Naive B cell (primary cell): ENCODE measurements at places on chromosomes 6 and 20.

GRCh38 chr6:146598772-146599405, at the start of gene ADGB:
TSS of gene ADGB (plus strand) at chr6:146598972. CDS start at chr6:146599041, 69 bp downstream.
- DNase-seq: no peak

GRCh38 chr6:42125231-42125630, 17.2 kb downstream of the C6orf132 start:
- DNase-seq: no peak

GRCh38 chr6:116074732-116075390, 14.2 kb upstream of the FRK start:
- no peak for DNase-seq

- no peak for DNase-seq
Observed at GRCh38 chr6:128425856-128426255, 94.5 kb downstream of the PTPRK start.

GRCh38 chr20:37526238-37526838, 1.3 kb downstream of the BLCAP start:
- peak; percentile 42 for DNase-seq

- no peak for DNase-seq
Observed at GRCh38 chr6:111918825-111919224, 45.6 kb upstream of the FYN start.

DNA sequence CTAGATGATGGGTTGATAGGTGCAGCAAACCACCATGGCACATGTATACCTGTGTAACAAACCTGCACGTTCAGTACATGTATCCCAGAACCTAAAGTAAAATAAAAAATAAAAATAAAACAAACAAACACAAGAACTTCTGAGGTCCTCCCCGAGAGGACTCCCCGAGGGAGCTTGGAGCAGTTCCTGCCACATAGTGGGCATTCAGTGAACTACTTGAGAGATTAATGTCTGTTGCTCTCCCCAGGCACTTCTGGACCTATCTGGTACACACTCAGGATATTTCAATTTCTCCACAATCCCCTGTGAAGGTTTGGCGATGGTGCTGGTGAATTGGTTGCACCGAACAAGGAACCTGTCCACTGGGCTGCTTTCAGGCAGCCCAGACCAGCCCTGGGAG, 311.2 kb downstream of the ESR1 start:
- no peak for DNase-seq

DNA sequence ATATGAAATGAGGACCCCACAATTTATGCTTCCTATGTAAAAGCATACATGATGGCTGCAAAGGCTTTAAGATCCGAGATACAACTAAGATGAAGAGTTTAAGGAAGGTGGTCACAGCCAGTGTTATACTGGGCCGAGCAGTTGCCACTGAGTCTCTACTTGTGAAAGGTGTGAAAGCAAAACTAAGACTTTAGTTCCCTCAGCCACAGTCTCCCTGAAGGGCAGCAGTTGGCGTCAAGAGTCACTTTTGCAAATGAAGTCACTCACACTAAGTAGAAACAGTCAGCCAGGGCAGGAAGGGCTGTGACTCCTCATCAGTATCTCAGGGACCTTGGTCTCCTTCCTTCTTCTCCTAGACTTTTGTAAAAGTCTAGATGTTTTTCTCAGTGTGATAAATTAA, 191.6 kb upstream of the MCHR2 start:
- no peak for DNase-seq

DNA sequence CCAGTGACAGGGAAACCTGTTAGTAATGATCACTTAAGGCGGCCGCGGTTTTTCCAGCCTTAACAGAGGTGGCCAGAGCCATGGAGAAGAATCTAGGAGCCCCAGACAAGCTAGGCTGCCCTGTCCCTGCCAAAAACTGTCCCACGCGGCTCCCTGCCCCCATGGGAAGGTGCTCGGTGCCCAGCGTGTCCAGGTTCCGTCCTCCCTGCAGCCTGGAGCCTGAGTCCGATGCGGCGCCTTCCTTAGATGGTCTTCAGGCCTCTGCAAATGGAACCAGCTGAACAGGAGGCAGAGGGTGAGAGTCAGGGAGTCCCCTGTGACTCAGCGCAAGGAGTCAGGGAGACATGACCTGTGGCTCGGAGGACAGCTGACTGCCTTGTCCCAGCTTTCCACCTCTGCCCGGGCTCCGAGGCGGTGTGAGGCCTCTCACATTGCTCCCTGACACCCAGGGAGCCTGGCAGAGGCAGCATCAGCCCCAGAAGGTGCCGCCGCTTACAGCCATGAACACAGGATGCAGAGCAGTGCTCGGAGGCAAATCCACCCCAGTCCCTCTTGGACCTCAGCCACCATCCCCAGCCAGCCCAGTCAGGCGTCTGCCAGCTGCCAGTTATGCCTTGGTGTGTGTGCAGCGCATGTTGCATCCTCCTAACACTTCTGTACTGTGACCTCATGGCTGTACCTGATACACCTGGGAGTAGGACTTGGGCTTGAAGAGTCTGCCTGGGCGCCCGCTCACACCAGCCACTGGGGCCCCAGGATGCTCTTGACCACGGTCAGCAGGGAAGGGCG, 377.7 kb downstream of the CDH4 start:
- DNase-seq: no peak
